ENCODE measurements at places on chromosomes 7 and 10. TPM values are rescaled to one million over a fixed set of nuclear protein-coding genes. Genes with fewer than 3 reads are reported as not detected.

The ANK3 gene
- total RNA-seq = 4.1 TPM

GRCh38 chr10:116888380-116889055, 39.2 kb downstream of the ENO4 start:
- peak; percentile 86 for DNase-seq

DNA sequence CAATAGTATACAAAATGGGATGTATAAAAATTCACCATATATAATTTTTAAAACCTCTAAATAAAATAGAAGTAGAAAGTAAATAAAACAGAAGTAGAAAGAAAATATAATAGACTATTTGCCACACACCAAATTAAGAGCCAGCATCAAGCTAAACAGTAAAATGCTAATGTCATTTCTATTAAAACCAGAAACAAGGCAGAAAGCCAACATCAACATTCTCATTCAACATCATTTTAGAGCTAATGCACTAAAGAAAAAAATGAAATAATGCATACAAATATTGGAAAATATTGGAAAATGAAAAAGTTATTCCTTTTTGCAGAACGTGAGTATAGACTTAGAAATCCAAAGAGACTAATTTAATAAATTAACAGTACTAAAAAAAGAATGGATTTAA, 23.4 kb upstream of the RELN start:
- no peak for DNase-seq

- peak; percentile 86 for DNase-seq
These were observed 9.7 kb upstream of the ZFAND2A start for GRCh38 chr7:1169409-1170368.

DNA sequence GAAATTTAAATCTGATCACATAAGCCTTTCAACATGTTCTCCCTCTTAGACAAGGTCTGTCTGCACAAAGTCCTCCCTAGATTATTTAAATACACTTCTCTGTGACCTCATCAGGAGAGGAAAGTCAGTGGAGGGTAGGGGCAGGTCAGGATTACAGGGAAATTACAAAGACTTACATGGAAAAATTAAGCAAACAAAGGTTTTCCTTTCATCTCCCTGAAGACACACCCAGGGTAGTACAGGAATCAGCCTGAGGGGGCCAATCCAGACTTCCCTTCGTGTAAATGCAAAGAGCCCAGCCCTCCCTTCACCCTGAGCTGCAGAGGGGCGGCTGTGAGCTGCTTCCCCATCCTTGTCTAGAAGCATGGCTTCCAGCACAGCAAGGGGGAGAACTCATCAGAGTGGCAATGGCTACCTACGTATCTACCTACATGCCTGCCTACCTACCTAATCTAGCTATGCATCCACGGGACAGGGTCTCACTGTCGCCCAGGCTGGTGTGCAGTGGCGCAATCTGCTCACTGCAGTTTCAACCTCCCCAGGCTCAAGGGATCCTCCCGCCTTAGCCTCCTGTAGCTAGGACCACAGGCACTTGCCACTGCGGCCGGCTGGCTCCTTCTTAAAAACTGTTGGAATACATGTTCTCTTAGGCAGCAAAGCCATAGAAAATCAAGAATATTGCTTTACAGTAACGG, 33.2 kb downstream of the PITRM1 start:
- no peak for DNase-seq

DNA sequence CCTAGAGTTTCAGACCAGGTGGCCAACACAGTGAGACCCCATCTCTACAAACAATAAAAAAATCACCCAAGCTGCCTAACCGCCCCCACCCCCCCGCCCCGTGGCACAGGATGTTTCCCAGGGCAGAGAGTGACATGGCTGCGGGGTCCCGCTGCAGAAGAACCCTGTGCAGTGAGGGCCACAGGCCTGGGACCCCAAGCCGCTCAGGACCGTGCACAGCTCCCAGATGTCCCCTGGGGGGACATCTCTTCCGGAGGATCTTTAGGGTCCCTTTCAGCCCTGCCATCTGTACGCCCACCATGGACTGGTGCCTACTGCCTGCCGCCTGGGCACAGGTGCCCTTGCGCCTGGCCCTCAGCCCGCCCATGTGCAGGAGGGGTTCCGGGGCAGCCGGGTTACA, 373.6 kb downstream of the DNAJB6 start:
- no peak for DNase-seq

The ADAM8 gene
- total RNA-seq = 1.3 TPM

The SEMA4G gene
- 0.12 TPM for total RNA-seq

The TMEM254 gene
- total RNA-seq = 20.6 TPM

DNA sequence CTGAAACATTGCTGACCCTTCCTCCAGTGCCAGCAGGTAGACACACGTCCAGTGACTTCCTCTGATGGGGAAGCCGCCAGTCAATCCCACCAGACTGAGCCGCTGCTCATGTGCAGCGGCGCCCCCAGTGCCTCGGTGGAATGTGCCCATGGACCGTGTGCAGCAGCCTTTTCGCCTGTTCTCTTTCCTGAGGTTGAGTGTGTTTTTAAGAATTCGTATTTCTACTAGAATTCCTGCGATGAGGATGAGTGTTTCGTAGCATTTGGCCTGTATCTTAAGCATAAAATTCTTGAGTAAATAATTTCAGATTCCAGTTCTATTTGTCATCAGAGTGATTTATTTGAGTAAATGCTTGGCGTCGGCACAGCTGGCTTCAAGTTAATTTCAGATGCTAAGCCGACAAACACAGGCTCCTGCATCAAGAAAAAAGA, 35.4 kb downstream of the BNIP3 start:
- peak; percentile 88 for DNase-seq

DNA sequence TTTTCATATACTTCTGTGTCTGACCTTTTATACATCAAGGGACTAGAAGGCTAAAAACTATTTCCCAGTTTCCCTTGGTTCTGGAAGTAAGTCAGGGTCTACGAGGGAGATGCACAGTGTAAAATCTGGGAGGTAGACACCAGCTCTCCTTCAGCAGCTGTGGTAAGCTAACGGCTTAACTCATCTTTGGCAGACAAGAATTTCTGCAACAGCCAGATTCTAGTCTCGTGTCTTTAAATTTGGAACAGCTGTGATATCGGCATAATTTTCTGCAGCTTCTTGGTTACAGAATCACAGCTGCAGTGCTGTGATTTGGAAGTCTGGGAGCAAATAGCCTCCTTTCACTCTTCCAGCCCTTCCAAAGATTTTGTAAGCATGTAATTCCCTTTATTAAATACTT, 37.4 kb upstream of the ABCB4 start:
- no peak for DNase-seq

DNA sequence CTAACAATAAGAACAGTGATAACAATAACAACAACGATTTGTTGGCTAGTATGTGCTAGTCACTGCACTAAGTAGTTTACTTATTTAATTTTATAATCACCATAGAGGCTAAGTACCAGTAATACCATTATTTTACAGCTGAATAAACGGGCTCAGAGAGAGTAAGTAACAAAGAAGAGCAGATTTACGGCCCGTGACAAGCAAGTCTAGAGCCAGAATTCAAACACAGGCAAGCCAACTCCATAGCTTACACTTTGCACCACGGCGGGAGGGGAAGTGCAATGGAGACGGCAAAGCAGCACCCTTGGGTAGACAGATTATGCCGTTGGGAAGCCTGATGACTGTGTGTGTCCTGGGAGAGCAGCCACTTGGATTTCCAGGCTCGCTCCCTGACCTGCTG, 1.2 kb upstream of the OR6V1 start:
- DNase-seq = no peak

DNA sequence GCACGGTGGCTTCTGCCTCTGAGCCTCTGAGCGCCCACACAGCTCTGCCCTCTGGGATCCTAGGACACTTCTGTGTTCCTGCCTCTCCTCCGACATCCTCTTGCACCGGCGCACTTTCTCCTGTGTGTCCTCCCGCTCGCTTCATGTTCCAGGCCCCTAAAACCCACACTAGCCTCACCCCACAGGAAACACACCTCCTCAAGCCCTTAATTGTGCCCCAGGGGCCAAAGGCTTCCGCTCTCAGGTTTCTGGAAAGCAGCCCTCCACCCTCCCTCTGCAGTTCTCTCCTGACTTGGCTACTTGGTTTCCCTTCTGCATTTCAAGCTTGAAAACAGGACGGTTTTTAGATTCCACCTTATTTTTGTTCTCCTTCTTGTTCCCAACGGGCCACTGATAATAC, 7.3 kb downstream of the GFRA1 start:
- DNase-seq = no peak

- DNase-seq = no peak
These were observed 86.3 kb upstream of the NFE2L3 start for GRCh38 chr7:26065652-26066051.

DNA sequence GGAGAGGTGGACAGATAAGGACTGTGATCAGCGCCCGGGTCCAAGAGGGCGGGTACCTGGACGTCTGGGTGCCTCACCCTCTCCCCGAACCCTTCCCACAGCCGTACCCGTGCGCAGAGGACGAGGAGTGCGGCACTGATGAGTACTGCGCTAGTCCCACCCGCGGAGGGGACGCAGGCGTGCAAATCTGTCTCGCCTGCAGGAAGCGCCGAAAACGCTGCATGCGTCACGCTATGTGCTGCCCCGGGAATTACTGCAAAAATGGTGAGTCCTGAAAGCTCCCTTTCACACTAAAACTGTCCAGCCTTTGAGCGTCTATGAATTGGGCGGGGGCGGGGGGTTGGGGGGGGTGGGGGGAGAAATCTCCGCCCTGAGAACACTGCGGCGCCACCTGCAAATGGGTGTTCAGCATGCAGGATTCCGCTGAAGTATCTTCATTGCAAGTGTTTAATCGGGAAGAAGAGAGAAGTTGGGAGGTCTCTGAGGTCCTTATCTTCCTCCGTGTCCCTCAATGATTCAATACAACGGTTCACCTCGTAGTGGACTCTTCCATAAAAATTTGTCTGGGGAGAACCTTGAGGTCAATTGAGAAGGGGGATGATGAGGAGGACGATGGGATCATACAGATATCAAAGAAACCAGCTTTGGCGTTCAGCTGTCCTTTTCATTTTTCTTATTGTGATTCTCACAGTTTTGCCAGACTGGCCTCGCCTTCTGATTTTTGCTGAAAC, 906 bp downstream of the DKK1 start:
- DNase-seq = peak; percentile 56

The OPALIN gene
- not detected for total RNA-seq

GRCh38 chr7:140640060-140640637, 464 bp downstream of the DENND2A start:
- peak; percentile 61 for DNase-seq

DNA sequence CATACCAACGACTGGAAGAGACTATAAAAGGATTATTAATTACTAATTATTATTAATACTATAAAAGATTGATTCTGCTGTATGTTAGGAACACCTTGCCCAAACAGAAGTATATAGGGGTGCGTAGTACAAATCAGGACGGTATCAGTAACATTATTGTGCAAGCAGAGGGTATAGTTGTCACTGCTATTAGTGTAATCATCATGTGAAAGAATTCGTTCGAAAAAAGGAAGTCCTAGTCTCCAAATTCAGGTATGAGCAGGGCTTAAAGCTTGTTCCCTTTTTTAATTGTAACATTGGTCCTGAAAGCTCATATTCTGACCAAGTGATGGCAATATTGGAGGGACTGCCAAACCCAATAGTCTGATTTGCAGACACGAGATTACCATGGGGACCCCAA, 81.8 kb downstream of the THSD7A start:
- DNase-seq = no peak

DNA sequence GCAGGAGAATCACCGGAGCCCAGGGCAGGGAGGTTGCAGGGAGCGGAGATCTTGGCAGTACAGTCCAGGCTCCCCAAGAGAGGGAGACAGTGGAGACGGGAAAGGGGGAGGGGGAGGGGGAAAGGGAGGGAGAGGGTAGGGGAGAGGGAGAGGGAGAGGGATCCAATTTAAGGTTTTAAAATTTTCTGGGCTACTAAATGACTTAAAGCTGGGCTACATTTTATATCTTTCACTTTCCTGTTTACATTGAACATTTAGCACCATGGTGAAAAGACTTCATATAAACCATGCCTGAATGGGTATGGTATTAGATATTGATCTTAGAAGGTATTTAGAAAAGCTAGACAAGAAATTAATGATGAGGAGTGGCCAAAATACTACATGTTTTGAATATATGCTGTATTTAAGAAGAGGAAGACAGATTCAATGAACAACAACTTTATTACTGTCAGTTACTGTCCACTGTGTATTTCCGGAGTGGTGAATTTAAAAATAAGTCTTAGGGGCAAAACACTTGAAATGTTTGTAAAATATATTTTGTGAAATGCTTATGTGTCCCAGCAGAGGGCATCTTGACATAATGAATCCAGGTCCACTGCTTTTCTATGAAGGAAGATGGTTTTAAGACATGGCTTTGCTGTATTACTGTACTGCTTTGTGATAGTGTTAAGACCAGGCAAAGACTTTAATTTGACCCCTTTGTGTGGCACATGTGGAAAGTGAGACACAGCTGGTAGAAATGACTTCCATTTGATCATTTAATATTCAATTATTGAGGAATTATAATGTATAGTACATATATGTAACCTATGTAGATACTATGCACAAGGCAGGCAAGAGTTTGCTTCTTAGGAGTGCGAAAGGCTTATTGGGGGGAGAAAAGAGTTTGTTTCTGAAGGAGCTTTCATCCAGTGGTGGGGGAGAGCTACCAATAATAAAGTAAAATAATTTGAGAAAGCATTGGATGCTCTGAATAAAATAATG, 52.8 kb downstream of the NRF1 start:
- peak; percentile 81 for DNase-seq

DNA sequence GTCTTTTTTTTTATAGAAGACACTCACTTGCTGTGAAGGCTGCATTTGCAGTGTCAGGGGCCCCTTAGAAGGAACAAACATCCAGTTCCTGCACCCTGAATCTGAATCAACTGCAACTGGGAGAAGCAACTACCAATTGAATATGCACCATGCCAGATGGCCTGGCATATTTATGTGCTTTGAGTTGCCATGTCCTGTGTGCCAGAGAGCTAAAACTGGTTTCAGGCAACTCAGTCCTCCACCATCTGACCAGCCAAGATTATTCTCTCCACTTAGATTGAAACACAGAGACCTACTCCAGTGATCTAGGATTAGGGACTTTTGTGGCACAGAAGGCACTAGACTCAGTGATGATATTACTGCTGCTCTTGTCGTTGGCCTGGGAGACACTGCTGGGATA, 225.4 kb downstream of the HECW1 start:
- no peak for DNase-seq

Data from M059J (cell line).